ENCODE measurements at places on chromosomes 7 and 10. TPM values are rescaled to one million over a fixed set of nuclear protein-coding genes. Genes with fewer than 3 reads are reported as not detected.

Gene HKDC1
- 6.8 TPM for total RNA-seq

Gene FERD3L
- not detected for total RNA-seq

Gene NKX2-3
- total RNA-seq: not detected

Gene MET
- 55.3 TPM for total RNA-seq

Gene NODAL
- not detected for total RNA-seq

Gene MAGI2
- total RNA-seq: 9.8 TPM

Gene PPP1R17
- total RNA-seq: not detected

Gene DDIT4
- total RNA-seq: 503 TPM

Gene NCOA4
- 128 TPM for total RNA-seq

Gene CALHM2
- total RNA-seq: 22.6 TPM

Gene SLC29A3
- 1.3 TPM for total RNA-seq

Gene EIF5AL1
- 0.13 TPM for total RNA-seq

Gene SGMS1
- total RNA-seq: 36.4 TPM

Gene CPN1
- total RNA-seq: not detected

Gene NEUROG3
- not detected for total RNA-seq

Gene CCDC146
- 1.2 TPM for total RNA-seq
